Activated naive CD8-positive, alpha-beta T cell treated with anti-CD3 and anti-CD28 coated beads, Interleukin-2, amount 50 U/mL, for 24 hours (primary cell): ENCODE measurements at places on chromosomes 3 and 15.

- no peak overlapping the region for H3K4me3 ChIP-seq
- H3K27ac ChIP-seq = no peak overlapping the region
These were observed 61.9 kb upstream of the PHLDB2 start for GRCh38 chr3:111797171-111797615.

GRCh38 chr15:39269352-39269751 lies 311.5 kb upstream of the THBS1 start:
- H3K27me3 ChIP-seq = peaks cover 6% of the 10 kb centered on the region
- H3K4me3 ChIP-seq = no peak overlapping the region
- peaks cover 3% of the 10 kb centered on the region for H3K4me1 ChIP-seq
- no peaks in the 10 kb centered on the region for H3K36me3 ChIP-seq
- DNase-seq = no peak

GRCh38 chr3:171264758-171265157 lies 195.4 kb downstream of the TNIK start:
- no peaks in the 10 kb centered on the region for H3K36me3 ChIP-seq
- DNase-seq = no peak
- no peaks in the 10 kb centered on the region for H3K27me3 ChIP-seq
- H3K27ac ChIP-seq = no peak overlapping the region
- H3K4me1 ChIP-seq = peaks cover 80% of the 10 kb centered on the region

DNA sequence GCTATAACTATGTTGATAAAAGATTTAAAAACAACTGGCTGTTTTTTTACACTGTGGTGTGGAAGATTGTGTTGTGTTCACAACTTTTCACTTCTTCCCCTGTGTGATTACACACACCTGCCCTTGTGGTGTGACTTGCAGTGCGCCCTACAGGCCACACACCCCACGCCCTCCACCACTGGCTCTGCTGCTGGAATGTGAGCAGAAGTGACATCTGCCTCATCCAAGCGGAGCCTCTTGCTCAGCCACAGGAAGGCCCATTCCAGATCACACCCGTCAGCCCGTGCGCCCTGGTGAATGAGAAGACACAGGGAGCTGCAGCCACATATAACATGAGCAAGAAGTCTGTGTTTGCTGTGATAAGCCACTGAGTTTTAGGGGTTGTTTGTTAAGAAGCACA lies 7.0 kb downstream of the CCR2 start:
- H3K27ac ChIP-seq = no peak overlapping the region
- no peaks in the 10 kb centered on the region for H3K36me3 ChIP-seq
- peaks cover 10% of the 10 kb centered on the region for H3K27me3 ChIP-seq
- H3K4me1 ChIP-seq = peaks cover 29% of the 10 kb centered on the region
- no peak for DNase-seq

- no peak for DNase-seq
- H3K27ac ChIP-seq = no peak overlapping the region
- peaks cover 5% of the 10 kb centered on the region for H3K4me1 ChIP-seq
- no peaks in the 10 kb centered on the region for H3K27me3 ChIP-seq
These were observed 42.7 kb downstream of the EXOG start for GRCh38 chr3:38538773-38539353.

DNA sequence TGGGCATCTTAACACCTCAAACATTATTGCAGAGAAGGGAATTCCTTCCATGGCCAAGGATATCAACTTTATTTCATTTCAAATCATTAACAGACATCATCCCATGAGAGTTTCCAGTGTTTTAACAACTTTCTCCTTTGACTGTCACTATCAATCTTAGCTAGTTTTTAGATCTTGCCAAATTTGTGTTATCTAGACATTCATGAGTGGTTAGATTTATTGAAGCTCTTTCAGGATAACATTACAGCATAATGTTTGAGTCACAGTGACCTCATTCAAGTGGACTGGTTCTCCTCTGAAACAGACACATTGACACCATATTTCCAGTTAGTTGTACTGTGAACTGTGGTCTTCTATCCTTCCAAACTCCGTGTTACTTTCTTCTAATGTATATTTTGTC lies 8.6 kb upstream of the TNFAIP8L3 start:
- no peak for DNase-seq
- no peak overlapping the region for H3K27ac ChIP-seq
- no peak overlapping the region for H3K4me3 ChIP-seq

DNA sequence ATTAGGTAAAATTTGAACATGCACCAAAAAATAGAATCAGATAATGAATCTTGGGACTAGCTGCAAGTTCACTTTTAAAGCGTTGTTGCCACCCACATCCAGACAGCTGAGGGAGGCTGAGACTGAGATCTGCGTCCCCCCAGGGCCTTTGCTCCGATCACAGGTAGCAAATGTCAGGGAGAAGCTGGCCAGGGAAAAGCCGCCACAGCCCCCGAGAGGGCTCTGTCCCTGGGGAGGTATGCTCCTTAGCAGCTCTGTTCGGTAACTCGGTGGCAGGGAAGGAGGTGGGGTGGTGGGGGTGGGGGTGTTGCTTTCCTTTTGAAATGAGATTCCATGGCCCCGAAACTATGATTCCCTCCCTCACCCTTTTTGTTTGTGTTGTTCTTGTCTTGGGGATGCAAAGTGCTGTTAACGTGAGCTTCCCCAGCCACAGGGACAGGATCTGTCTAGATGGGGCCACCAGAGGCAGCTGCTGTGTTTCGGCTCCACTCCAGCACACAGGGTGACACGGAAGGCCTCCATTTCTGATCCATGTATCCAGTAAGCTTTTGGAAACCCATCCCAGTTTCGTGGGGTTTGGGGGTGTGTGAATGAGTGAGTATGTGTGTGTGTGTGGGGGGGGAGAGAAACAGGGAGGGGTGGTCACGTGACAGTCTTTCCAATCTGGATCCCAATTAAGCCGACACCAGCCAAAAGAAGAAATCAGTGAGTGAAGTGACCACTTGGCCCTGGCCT lies 1.1 kb upstream of the MINAR1 start:
- peaks cover 52% of the 10 kb centered on the region for H3K27me3 ChIP-seq
- H3K36me3 ChIP-seq = no peaks in the 10 kb centered on the region
- H3K4me3 ChIP-seq = no peak overlapping the region
- no peak overlapping the region for H3K27ac ChIP-seq
- no peak for DNase-seq

GRCh38 chr3:11591391-11592282 lies 52.1 kb downstream of the VGLL4 start:
- peaks cover 32% of the 10 kb centered on the region for H3K4me1 ChIP-seq
- DNase-seq = no peak
- H3K36me3 ChIP-seq = peaks cover 14% of the 10 kb centered on the region
- no peak overlapping the region for H3K27ac ChIP-seq
- no peaks in the 10 kb centered on the region for H3K27me3 ChIP-seq
- H3K4me3 ChIP-seq = no peak overlapping the region

DNA sequence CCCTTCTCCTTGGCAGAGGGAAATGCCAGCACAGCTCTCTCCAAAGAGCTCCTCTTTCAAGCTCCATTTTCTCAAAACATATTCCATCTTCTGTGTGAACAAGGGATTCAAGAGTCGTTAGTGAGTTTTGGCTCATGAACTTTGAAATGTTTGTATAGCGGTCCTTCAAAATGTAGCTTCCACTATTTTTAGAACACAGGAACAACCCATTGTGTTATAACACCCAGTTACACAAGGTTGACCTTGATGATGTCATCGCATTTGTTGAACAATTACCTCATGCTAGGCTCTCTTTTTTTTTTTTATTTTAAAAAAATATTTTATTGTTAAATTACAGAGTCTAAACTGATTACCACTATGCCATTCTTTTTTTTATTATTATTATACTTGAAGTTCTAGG lies 251.7 kb downstream of the THSD4 start:
- no peak overlapping the region for H3K27ac ChIP-seq
- H3K36me3 ChIP-seq = peaks cover 1% of the 10 kb centered on the region
- H3K4me1 ChIP-seq = no peaks in the 10 kb centered on the region
- no peaks in the 10 kb centered on the region for H3K27me3 ChIP-seq
- no peak overlapping the region for H3K4me3 ChIP-seq

DNA sequence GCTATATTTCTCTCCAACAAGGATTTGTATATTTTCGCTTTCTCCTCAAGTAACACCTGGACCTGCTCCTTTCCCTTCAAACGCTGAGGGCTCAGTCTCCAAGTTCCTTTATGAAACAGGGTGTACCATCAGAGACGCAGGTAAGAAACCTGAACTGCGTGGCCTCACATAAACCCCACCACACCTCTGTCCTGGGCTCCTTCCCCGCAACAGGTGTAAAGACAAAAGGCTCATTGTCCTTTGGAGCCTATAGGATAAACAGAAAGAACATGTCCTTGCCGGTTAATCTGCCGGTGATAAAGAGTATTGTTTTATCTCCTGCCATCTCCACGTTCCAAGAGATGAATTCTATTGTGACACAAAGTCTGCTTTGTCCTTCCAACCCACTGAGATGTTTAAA lies 111.8 kb upstream of the ADAMTS9 start:
- H3K4me1 ChIP-seq = no peaks in the 10 kb centered on the region
- no peak for DNase-seq
- H3K4me3 ChIP-seq = no peak overlapping the region
- H3K27ac ChIP-seq = no peak overlapping the region

DNA sequence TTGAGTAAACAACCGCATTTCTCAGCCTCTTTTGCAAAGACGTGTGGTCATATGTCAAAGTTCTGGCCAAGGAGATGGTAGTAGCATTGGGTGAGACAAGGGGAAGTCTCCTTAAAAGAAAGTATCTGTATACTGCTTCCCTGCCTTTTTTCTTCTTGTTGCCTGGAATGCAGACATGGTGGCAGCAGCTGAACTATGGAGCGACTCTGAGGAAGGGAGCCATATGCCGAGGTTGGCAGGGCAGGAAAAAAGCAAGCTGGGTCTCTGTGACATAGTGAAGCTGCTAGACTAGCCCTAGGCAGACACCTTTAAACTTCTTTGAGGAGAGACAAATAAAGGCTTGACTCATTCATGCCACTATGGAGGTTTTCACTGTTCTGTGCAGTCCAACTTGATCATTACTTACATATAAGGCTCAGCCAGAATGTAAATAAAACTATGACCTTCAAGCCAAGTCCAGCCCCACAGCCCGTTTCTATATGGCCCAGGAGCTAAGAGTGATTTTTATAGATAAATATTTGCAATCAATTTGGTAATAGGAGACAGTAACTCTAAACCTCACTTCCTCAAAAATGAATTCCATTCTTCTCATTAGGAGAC lies 30.6 kb upstream of the PRICKLE2 start:
- no peaks in the 10 kb centered on the region for H3K4me1 ChIP-seq
- no peaks in the 10 kb centered on the region for H3K36me3 ChIP-seq
- H3K27ac ChIP-seq = no peak overlapping the region
- no peak overlapping the region for H3K4me3 ChIP-seq
- DNase-seq = no peak

GRCh38 chr3:35648347-35648746 lies 9.0 kb downstream of the ARPP21 start:
- no peak overlapping the region for H3K4me3 ChIP-seq
- no peaks in the 10 kb centered on the region for H3K4me1 ChIP-seq

DNA sequence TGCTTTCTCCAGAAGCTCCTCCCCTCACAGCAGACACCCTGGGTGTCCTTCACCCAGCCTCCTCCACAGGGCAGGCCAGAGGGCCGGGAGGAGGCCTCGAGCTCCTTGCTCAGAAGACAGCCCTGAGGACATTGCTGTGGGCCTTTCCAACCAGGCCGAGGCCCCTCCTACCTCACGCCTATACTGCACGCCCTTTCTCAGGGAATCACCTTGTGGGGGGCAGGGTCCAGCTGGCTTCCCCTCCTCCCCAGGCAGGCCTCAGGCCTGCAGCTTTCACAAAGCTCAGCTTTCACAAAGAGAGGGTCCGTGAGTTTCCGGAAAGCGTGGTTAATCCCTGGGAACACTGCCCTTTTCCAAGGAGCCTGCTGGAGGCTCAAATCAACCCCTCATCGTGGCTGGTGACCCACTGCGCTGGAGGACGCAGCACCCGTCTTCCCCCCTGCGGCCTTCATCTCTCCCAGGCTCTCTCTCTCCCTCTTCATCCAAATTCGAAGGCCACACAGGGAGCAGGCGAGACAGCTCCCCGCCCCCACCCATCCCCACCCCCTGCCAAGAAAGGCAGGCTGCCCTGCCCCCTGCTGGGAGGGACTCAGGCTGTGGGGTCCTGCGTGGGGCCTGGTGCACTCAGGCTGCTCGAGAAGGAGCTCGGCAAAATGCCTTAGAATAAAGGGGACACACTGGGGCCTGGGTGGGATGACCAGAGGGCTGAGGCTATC lies 79.4 kb downstream of the OCA2 start:
- H3K27me3 ChIP-seq = no peaks in the 10 kb centered on the region
- H3K4me1 ChIP-seq = no peaks in the 10 kb centered on the region
- no peak for DNase-seq
- H3K27ac ChIP-seq = no peak overlapping the region
- H3K4me3 ChIP-seq = no peak overlapping the region

DNA sequence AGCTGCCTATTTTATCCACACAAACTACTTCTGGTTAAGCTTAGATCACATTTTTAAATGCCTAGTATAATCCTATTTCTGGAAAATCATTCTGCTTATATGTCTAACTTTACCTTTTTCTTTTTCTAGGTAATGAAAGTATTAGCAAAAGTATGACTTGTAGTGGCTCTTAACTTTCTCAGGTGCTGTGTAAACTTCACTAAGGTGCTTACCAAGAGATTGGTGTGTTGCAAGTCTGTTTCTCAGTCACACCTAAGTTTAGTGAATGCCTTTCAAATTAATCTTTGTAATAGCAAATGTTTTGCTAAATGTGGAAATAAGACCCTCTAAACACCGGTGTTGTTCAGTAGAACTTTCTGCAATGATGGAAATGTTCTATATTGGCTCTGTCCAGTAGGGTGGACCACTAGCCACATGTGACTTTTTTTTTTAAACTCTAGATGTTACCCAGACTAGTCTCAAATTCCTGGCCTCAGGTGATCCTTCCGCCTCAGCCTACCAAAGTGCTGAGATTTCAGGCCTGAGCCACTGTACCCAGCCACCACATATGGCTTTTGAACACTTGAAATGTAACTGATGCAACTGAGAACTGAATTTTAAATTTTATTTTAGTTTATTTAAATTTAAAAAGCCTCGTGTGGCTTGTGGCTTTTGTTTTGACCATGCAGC lies 22.0 kb downstream of the ARL13B start:
- H3K27me3 ChIP-seq = no peaks in the 10 kb centered on the region
- peaks cover 2% of the 10 kb centered on the region for H3K4me1 ChIP-seq
- H3K36me3 ChIP-seq = peaks cover 6% of the 10 kb centered on the region
- no peak overlapping the region for H3K4me3 ChIP-seq
- no peak for DNase-seq
- no peak overlapping the region for H3K27ac ChIP-seq

DNA sequence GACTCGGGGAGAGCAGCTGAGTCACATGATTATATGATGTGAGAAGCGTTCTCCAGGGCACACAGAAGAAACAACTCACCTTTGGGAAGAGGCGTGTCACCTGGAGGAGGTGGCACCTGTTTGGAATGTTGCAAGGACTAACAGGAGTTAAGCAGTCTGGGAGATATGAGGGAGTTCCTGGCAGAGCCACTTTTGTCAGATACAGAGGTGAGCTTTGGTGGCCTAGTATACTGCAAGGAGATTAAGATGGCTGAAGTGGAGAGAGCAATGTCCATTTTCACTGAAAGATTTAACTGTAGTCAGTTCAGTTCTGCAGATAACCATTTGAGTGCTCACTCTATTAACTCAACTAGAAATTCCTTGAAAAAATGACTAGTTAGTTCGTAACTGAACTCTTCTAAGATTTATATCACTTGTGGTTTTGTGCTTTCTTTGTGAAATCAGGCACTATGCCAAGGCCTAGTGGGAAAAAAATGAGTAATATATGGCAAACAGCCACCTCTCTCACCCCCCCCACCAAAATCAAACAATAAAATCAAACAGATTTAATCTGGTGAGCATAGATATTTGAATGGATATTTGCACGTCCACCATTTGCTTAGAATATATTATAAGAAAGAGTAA lies 61.3 kb downstream of the CRYBG3 start:
- H3K36me3 ChIP-seq = peaks cover 1% of the 10 kb centered on the region
- H3K27me3 ChIP-seq = no peaks in the 10 kb centered on the region
